ENCODE measurements at places on chromosomes 5 and 9.

GRCh38 chr9:130212543-130213297 lies 40.5 kb downstream of the NCS1 start:
- no peak for DNase-seq

DNA sequence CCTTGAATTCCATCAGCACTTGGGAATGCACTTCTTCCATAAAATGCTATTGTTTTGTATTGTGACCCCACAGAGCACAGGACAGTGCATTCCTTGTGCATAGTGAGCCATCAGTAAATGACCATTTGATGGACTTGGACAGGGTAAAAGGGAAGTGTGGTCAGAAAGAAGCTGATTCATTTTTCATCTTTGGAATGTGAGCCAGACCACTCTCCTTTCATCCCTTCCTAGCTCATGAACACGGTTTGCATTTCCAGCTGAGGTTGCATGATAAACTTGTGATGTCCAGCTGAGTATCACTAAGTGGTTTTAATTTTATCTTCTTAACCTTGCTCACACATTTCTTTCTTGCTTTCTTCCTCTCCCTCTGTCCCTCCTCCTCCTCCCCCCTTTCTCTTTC lies 101.3 kb downstream of the NUDT12 start:
- no peak for DNase-seq

DNA sequence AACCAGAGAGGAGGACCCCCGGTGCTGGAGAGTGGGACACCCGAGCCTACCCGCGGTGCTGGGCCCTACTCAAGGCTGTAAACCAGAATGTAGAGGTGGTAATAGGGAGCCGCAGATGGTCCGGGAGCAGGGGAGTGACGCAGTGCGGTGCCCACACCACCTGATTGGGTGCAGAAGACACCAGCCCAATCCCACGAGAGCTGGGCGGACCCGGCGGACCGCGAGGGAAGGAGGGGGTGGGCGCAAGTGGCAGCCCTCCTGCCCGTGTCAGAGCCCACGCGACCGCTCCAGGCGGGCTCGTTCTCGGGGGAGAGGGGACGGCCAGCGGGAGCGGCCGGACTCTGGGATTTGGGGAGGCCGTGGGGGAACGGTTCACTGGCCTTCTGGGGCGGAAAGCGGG lies 71.2 kb downstream of the C9orf50 start:
- DNase-seq: peak; percentile 70

- no peak for DNase-seq
These were observed 142.6 kb downstream of the SAXO1 start for GRCh38 chr9:18890372-18890771.

DNA sequence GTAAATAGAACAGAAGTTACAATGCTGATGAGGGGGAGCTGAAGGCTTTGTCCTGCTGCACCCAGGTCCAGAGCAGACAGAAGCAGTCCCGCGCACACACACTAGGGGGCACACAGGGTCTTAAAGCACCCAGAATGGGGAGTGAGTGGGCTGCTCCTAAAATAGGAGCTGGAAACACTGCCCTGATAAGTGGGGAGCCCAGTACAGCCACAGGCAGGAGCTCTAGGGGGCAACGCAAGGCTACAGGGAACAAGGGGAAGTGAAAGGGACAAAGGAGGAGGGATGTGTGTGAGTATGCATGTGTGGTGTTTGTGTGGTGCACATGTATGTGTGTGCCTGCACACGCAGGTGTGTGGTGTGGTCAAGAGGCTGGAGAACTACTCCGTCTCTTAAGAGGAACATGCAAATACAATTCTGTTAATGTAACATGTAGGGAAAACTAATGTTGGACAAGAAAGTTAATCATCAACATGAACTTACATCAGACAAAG lies 191.5 kb downstream of the ROR2 start:
- DNase-seq: no peak

DNA sequence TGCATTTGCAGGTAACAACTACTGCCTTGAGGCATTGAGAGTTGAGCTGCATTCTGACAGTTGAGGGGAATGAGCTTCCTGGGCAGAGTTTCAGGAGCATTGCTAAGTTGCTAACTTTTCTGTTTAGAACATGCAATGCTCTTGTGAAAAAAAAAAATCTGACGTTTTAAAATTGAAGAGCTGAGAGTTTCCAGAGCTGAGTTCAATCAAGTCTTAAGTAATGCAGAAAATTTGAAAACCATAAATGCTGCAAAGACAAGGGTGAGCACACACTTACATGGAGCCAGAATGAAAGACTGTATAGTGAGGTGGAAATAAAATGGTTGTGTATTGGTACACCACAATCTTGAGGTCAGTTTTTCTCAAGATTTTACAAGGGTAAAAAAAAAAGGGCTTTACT lies 166.0 kb downstream of the GABRB2 start:
- no peak for DNase-seq

- DNase-seq: no peak
These were observed 45.3 kb upstream of the TMC1 start for GRCh38 chr9:72476100-72476499.

DNA sequence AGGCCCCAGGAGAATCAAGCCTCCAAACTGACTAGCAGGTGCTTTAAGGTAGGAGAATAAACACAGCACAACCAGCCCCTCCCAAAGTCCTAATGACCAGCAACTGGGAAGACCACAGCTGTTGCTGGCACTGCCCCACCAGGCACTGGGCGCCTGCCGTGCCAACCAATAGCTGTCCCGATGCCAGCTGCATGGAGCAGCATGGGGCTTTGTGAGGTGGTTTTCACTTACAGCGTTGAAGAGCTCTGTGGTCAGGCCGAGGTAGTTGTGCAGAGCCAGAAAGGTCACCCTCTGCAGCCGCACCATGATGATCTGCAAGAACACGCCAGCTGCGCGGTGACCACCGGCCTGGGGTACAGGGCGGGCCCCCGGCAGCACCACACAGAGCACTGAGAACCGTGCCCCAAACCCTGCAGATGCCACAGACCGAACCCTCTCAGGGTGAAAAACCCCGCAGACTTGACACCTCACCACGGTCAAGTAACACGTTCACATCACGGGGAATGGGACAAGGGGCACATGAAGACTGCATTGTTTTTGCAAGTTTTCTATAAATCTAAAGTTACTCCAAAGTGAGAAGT lies 28.7 kb downstream of the PNPLA7 start:
- DNase-seq: no peak

GRCh38 chr5:75167345-75167744 lies 69.3 kb downstream of the ANKRD31 start:
- DNase-seq: no peak

DNA sequence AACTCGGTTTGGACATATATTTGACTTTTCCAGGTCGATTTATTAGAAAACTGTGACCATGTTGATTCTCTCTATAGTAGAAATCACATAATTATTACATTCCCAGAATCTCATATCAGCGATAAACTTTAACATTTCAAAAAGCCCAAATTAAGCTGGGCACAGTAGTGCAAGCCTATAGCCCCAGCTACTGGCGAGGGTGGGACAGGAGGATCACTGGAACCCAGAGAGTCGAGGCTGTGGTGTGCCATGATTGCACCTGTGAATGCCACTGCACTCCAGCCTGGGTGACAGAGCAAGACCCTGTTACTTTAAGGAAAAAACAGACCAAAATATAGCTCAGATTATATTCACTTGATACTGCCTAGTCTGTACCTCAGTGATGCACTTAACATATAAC lies 128.9 kb downstream of the CPLANE1 start:
- no peak for DNase-seq

- DNase-seq: no peak
These were observed 513.5 kb downstream of the AGTPBP1 start for GRCh38 chr9:85228111-85228855.

DNA sequence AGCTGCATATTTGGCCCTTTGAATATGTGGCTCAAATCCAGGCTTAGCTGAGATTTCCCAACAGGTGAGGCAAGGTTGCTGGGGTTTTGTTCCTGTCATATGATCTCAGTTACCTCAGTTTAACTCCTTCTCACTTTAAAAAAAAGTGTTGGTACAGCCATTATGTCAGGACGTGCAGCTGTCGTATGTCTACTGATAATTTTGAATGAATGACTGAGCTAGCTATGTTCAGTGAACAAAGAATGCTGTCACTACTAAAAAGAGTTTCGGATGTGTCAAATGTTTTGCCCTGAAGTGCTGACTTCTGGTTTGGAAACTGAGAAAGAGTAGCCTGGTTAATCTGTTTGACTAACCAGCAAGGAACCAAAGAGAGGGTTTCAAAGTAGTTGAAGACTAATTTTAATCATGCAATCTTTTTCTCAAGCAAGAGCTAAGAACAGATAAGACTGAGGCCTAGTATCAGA lies 106.3 kb upstream of the NR3C1 start:
- DNase-seq: no peak

- peak; percentile 62 for DNase-seq
These were observed 21.3 kb upstream of the NDST1 start for GRCh38 chr5:150486402-150487198.

- peak; percentile 17 for DNase-seq
These were observed 96.8 kb downstream of the PHF2 start for GRCh38 chr9:93673021-93673838.

GRCh38 chr5:141250576-141250975 lies 5.4 kb downstream of the PCDHB15 start:
- no peak for DNase-seq

DNA sequence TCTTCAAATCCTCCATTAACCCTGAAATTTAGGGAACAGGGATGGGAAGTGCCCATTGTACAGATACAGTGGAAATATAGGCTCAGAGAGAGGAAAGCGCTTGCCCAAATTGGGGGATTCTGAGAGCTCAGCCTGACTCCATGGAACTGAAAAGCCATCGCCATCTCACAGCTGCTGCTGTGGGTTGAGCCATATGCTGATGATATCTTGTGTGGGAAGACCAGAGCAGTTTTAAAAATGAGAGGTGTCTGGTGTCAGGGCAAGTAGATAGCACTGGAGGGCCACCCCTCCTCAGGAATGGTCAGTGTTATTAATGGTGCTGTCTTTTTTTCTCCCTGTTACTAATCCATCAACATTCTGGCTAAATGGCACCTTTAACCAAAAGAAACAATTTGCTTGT lies 50.9 kb upstream of the C5orf58 start:
- no peak for DNase-seq

- DNase-seq: no peak
These were observed 13.7 kb downstream of the TRIO start for GRCh38 chr5:14156650-14157492.

- peak; percentile 83 for DNase-seq
These were observed 134.0 kb downstream of the SNX18 start for GRCh38 chr5:54651482-54652076.

- DNase-seq: peak; percentile 64
These were observed 675 bp upstream of the SPAAR start for GRCh38 chr9:35908504-35909125.

DNA sequence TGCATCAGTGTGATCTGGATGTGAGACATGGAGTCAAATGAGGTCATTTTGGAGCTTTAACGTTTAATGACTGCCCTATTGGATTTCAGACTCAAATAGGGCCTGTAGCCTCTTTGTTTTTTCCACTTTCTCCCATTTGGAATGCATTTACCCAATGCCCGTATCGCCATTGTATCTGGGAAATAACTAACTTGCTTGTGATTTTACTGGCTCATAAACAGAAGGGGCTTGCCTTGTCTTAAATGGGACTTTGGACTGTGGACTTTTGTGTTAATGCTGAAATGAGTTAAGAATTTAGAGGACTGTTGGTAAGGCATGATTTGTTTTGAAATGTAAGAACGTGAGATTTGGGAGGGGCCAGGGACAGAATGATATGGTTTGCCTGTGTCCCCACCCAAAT lies 494.6 kb downstream of the CHSY3 start:
- no peak for DNase-seq
